ENCODE measurements at places on chromosomes 6 and 20.

DNA sequence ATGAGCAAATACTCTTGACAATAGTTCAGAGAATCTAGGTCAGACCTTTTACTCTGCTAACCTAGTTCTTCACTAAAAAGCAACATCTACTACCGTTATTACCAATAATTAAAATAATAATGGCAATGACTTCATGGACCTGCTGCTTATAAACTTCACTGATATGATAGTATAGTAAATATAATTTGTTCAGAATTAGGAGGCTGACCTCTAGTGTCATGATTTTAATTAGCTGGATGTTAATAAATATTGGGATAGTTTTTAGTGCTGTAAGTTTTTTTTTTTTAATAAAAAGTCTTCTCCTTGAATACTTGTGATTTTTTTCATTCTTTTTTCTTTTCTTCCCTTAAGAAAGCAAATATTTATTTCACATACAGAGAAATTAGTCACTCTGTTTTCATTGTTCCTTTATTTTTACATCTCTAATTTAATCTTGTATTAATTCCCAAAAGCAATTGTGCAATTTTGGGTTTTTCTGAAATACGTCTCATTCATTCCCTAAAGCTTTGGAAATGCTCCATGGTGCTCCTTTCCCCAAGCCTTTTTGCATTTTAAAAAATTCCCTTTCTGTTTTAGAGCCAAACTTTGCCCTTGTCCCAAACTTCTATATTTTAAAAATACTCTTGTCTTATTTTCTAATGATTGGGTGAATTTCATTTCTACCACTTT is 46.6 kb upstream of the UST start:
- H3K4me3 ChIP-seq: peak overlapping the region; percentile 32
- H3K36me3 ChIP-seq: no peaks in the 10 kb centered on the region
- no peak overlapping the region for H3K27ac ChIP-seq
- DNase-seq: no peak

- DNase-seq: no peak
- no peak overlapping the region for H3K4me3 ChIP-seq
- no peaks in the 10 kb centered on the region for H3K27me3 ChIP-seq
These were observed 25.5 kb downstream of the CHD6 start for GRCh38 chr20:41592516-41593216.

GRCh38 chr6:112241820-112242429 is 12.4 kb downstream of the LAMA4 start:
- H3K27ac ChIP-seq: no peak overlapping the region
- no peaks in the 10 kb centered on the region for H3K4me1 ChIP-seq
- no peak for DNase-seq

DNA sequence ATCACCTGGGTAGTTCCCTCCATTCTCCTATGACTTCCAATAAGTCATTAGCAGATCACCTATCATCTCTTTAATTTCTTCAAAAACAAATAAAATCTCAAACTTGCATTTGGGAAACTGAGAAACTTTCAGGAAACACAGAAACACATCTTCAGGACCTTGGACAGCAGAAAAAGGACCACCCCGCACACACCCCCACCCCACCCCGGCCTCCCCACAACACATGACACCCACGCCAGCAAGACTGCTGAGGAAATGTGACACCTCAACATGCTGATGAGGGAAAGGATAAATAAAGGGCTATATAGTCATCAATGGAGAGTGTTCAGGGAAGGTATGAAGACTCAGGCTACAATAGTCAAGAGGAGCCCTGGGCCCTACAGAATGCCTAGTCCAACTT is 15.6 kb upstream of the TRIM39 start:
- no peaks in the 10 kb centered on the region for H3K4me1 ChIP-seq
- no peak overlapping the region for H3K27ac ChIP-seq

DNA sequence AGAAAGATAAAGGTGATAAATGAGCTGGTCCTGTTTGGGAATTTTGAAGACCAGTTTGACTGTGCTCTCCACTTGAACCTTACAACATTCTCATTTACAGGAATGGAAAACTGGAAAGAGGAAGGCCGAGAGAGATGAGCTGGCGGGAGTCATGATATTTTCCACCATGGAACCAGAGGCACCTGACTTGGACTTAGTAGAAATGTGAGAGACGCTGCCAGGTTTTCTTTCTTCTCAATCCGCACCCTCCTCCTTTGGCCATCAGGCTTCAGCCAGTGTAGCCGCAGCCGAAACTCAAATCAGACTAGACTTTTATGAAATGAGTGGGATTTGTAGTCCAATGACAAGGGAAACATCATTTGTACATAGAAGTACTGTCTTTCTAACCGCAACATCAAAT is 54.7 kb upstream of the SYNJ2 start:
- H3K27me3 ChIP-seq: no peaks in the 10 kb centered on the region
- H3K4me3 ChIP-seq: no peak overlapping the region
- H3K27ac ChIP-seq: no peak overlapping the region
- peaks cover 54% of the 10 kb centered on the region for H3K36me3 ChIP-seq
- no peak for DNase-seq

- no peaks in the 10 kb centered on the region for H3K27me3 ChIP-seq
- DNase-seq: no peak
- H3K4me3 ChIP-seq: no peak overlapping the region
- peaks cover 40% of the 10 kb centered on the region for H3K36me3 ChIP-seq
These were observed 7.0 kb upstream of the CDK5RAP1 start for GRCh38 chr20:33408313-33408712.

DNA sequence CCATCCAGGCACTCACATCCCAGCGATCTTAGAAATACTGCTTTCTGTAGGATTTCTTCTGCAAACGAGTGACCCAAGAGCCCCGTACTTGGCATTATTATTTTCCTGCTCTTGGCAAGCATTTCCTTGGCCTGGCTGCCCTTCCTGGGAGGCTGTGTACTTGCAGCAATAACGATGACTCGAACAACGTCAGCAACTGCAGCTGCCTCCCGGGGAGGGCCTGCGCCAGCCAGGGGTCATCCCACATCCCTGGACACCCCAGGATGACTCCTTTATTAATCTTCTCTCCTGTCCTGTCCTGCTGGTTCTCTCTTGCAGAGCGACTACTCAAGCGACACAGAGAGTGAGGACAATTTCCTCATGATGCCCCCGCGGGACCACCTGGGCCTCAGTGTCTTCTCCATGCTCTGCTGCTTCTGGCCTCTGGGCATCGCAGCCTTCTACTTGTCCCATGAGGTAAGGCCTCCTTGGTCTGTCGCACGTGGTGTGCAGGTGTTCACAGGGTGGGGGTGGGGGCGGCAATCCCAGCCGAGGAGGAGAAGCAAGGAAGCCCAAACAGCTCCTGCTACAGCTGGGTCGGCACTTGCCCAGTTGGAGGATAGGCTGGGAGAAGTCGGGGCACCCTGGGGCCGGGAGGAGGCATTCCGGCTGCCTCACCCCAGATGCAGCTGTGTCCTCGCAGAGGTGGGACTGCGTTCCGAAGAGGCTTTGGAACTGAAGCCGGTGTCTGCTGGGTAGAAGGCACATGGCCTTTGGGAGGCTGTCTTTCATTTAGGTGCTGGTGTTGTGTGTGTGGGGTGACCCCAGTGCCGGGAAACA is 115.3 kb downstream of the SYNDIG1 start:
- DNase-seq: no peak
- H3K36me3 ChIP-seq: no peaks in the 10 kb centered on the region

DNA sequence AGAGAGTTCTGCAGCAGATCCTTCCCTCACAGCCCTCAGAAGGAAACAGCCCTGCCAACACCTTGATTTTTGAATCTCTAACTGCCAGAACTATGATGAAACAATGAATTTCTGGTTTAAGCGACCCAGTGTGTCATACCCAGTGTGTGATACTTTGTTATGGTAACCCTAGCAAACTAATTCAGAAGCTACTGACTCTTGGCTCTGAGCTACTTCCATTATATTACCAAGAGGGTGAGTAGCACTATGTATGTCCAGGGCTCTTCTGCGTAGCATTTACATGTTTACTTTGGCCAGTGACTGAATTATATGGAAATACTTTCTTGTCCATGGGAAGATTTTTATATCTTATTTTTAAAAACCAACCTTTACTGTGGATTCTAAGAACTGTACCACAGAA is 16.7 kb downstream of the ANKRD66 start:
- no peaks in the 10 kb centered on the region for H3K4me1 ChIP-seq
- H3K27me3 ChIP-seq: no peaks in the 10 kb centered on the region
- no peak overlapping the region for H3K27ac ChIP-seq
- H3K4me3 ChIP-seq: no peak overlapping the region
- no peaks in the 10 kb centered on the region for H3K36me3 ChIP-seq
- no peak for DNase-seq

GRCh38 chr6:80792151-80792550 is 685.7 kb downstream of the BCKDHB start:
- no peak overlapping the region for H3K4me3 ChIP-seq
- H3K36me3 ChIP-seq: no peaks in the 10 kb centered on the region
- H3K27ac ChIP-seq: no peak overlapping the region
- DNase-seq: no peak
- H3K4me1 ChIP-seq: no peaks in the 10 kb centered on the region

- no peak overlapping the region for H3K27ac ChIP-seq
- no peaks in the 10 kb centered on the region for H3K36me3 ChIP-seq
- H3K4me3 ChIP-seq: no peak overlapping the region
- H3K4me1 ChIP-seq: peaks cover 15% of the 10 kb centered on the region
These were observed 29.6 kb downstream of the TAB2 start for GRCh38 chr6:149347067-149347466.

GRCh38 chr20:35004749-35005462 is 49.2 kb downstream of the MYH7B start:
- H3K4me1 ChIP-seq: no peaks in the 10 kb centered on the region
- DNase-seq: peak; percentile 55
- no peak overlapping the region for H3K27ac ChIP-seq
- no peak overlapping the region for H3K4me3 ChIP-seq
- peaks cover 100% of the 10 kb centered on the region for H3K36me3 ChIP-seq

DNA sequence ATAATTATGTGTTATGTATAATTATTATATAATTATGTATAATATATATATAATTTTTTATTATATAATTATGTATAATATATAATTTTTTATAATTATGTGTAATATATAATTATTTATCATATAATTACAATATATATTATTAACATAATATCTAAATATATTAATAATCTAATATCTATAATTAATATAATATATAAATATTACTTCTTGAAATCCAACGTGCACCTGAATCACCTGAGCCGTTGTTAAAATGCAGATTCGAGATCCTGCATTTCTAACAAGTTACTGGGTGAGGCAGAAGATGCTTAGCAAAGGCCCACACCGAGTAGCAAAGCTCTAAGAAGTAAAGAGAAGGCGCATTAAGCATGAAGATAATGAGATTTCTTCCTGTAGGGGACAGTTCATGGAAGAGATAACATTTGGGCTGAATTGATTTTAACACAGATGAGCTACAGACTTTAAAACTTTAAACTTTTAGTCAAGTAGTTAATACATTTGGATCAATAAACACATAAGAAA is 406.4 kb upstream of the PLCB4 start:
- no peaks in the 10 kb centered on the region for H3K27me3 ChIP-seq
- DNase-seq: no peak
- H3K4me3 ChIP-seq: no peak overlapping the region
- H3K36me3 ChIP-seq: no peaks in the 10 kb centered on the region
- no peaks in the 10 kb centered on the region for H3K4me1 ChIP-seq

DNA sequence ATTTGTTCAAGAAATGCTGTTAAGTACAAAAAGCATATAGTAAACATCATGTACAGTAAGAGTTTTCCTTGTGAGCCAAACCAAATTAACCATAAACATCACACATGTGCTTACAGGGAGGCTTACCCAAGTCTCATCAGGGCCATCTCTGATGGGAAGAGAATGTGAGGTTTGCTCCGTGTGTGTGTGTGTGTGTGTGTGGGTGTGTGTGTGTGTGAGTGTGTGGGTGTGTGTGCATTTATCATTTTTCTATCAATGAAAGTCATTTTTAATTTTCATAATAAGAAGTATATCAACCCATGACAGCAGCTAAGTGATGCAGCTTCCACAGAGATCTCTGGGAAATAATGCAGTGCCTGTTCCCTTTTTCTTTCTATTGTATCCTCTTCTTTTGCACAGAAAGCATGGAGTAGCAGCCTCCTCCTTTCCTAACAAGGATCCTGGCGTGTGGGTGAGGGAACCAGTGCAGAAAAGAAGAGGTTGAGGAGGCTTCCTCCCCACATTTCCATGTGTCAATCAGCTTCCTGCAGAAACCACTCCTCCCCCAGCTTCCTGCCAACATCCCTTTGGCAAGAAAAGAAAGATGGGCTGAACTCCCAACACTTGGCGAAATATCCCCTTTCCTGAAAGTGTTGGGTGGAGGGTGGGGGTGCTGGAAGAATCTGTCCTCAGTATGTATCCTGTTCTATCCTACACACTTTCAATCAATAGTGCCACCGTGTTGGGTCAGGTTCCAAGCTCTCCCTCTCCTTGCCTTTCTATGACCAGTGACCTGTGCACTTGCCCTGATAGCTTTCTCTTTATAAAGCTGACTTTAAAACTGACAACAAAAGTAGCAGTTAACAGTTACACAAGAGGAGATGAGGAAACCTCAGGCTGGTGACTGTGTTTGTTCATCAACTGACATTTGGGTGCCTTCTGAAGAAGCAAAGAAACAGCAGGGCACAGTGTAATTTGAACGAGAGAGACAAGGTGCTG is 251.8 kb upstream of the CITED2 start:
- peaks cover 4% of the 10 kb centered on the region for H3K4me1 ChIP-seq
- no peak overlapping the region for H3K4me3 ChIP-seq
- H3K27me3 ChIP-seq: no peaks in the 10 kb centered on the region
- no peaks in the 10 kb centered on the region for H3K36me3 ChIP-seq
- no peak for DNase-seq
- H3K27ac ChIP-seq: no peak overlapping the region

GRCh38 chr6:139743664-139744437 is 369.4 kb upstream of the CITED2 start:
- no peaks in the 10 kb centered on the region for H3K27me3 ChIP-seq
- no peak overlapping the region for H3K27ac ChIP-seq
